ENCODE measurements at places on chromosomes 4 and X. TPM values are rescaled to one million over a fixed set of nuclear protein-coding genes. Genes with fewer than 3 reads are reported as not detected.

The KLHL5 gene
- 48.2 TPM for total RNA-seq

GRCh38 chr4:166822386-166822785 is 411.9 kb downstream of the SPOCK3 start:
- no peak for DNase-seq

DNA sequence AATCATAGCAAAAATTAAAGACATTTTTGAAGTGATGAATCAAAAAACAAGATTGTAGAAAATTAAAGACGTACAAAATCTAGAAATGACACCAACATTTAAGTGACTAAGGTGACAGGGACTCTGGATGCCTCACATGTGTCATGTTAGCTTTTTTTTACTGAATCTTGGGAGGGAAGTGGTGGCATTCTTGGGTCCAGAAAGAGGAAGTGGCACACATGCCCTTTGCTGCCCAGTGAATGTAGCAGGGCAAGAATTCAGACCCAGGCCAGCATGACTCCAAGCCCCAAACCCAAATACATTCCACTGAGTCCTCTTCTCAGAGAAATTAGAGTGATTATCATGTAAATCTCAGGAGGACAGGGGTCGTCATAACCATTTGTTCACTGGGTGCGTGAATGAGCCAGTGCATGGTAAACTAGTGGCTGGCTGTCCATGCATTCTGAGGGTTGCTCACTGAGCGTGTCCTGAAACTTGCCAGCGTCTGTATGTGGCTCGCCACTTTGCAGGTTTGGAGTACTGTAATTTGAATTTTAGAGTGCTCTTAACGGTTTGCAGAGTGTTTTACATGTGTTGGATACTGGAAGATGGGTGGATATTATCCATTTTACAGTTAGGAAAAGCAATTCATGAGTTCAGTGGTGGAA is 55.4 kb upstream of the TBC1D14 start:
- DNase-seq: no peak

GRCh38 chrX:108306086-108306485 is 132.1 kb downstream of the COL4A6 start:
- no peak for DNase-seq

- no peak for DNase-seq
Observed at GRCh38 chrX:149472625-149473024, 32.5 kb downstream of the IDS start.
